Sigmoid colon (tissue), 7 donors: ENCODE measurements at places on chromosomes 5 and 9.

- no peak overlapping the region for H3K4me3 ChIP-seq
- no peaks in the 10 kb centered on the region for H3K4me1 ChIP-seq
- H3K27me3 ChIP-seq = no peaks in the 10 kb centered on the region
- no peak for DNase-seq
Measured at GRCh38 chr9:76519075-76519835, 60.3 kb downstream of the GCNT1 start.

GRCh38 chr5:139880416-139881142 lies 85.0 kb downstream of the PSD2 start:
- no peaks in the 10 kb centered on the region for H3K27me3 ChIP-seq
- H3K36me3 ChIP-seq = no peaks in the 10 kb centered on the region
- peak overlapping the region; percentile 26 for H3K27ac ChIP-seq
- peaks cover 24% of the 10 kb centered on the region for H3K4me1 ChIP-seq

DNA sequence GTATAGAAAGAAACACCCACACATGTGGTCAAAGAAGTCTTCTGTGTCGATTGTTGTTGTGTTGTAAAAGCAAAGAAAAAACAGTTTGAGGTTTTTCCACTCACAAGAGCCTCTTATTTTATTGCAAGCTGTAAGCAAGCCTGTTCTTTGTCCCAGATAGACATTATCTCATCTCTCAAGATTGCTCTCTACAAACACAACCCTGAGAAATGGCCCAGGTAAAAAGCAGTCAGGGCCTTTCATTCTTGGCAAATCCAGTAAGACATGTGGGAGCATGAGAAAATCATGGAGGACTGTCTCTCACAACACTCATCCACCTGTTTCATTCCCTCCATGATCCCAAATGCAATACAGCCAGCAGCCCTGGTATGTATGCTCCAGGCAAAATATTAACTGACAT lies 286.6 kb upstream of the POU5F2 start:
- no peaks in the 10 kb centered on the region for H3K27me3 ChIP-seq
- no peaks in the 10 kb centered on the region for H3K4me1 ChIP-seq
- peaks cover 7% of the 10 kb centered on the region for H3K36me3 ChIP-seq
- no peak overlapping the region for H3K27ac ChIP-seq
- no peak for DNase-seq
- no peak overlapping the region for H3K4me3 ChIP-seq

DNA sequence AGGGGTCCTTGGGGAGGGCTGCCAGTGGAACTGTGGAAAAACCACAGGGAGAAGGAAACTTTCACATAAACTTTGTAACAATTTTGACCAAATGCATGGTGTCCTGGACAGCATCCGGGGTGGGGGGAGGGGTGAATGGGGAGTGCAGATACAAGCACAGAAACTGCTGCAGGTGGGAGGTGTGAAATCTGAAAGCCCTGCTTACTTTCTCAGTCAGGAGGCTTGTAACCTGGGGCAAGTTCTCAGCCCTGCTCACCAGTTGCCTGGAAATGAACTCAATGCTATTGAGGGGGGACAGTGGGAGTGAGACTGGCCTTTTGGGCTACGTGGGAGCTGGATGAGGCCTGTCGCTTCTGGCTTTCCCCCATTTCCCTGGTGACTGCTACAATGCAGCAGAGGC lies 694.5 kb upstream of the ZNF608 start:
- H3K27me3 ChIP-seq = no peaks in the 10 kb centered on the region
- H3K36me3 ChIP-seq = no peaks in the 10 kb centered on the region
- H3K4me3 ChIP-seq = no peak overlapping the region
- H3K27ac ChIP-seq = no peak overlapping the region

- H3K36me3 ChIP-seq = no peaks in the 10 kb centered on the region
- no peak for DNase-seq
- H3K4me3 ChIP-seq = no peak overlapping the region
- peaks cover 31% of the 10 kb centered on the region for H3K4me1 ChIP-seq
- H3K27ac ChIP-seq = no peak overlapping the region
Measured at GRCh38 chr9:20437476-20437875, 184.8 kb downstream of the MLLT3 start.

- no peaks in the 10 kb centered on the region for H3K36me3 ChIP-seq
- H3K4me1 ChIP-seq = no peaks in the 10 kb centered on the region
- no peak overlapping the region for H3K4me3 ChIP-seq
- no peak for DNase-seq
- H3K27me3 ChIP-seq = no peaks in the 10 kb centered on the region
Measured at GRCh38 chr5:74094096-74094781, 468.2 kb downstream of the ARHGEF28 start.

DNA sequence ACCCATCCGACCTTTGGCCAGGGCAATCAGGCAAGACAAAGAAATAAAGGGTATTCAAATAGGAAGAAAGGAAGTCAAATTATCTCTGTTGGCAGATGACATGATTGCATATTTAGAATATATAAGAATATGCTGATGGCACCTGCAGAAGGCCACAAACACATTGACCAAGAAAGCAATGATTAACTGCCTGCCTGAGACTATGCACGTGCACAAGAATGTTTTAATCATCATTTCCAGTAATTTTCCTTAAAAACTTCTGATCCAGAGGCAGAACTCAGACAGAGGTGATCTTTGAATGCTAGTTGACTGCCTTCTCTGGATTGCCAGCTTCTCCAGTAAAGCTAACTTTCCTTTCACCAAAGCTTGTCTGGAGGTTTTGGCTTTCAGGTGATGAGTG lies 260.2 kb downstream of the DTWD2 start:
- DNase-seq = no peak
- no peaks in the 10 kb centered on the region for H3K27me3 ChIP-seq
- no peaks in the 10 kb centered on the region for H3K36me3 ChIP-seq
- H3K4me3 ChIP-seq = no peak overlapping the region
- no peak overlapping the region for H3K27ac ChIP-seq

DNA sequence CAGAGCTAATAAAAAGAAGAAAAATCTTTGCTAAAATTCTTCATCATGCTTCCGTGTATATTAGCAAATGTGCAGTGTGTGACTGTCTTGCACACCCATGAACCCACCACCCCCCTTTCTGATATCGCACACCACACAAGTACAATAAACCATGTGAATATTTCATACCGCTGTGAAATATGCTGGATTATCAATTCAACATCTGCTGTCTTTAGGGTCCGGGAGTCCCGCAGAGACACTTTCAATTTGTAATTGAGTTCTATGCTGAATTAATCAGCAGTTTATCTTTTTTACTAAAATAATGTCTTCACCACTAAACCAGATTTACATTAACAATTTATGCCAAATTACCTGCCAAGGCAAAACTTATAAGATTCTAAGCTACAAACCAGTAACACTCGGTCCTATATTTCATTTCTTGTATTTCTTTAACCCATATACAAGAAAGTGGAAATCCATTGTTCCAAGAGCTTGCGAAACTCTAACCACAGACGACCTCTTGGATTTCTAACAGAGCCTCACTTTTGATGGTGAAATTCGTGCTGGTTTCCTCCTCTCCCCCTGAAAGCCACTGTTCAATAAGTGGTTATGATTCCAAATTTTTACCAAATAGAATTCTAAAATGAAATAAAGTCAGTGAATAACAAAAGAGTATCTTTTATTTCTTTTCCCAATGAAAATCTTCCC lies 44.2 kb downstream of the PSMB7 start:
- H3K27me3 ChIP-seq = no peaks in the 10 kb centered on the region
- H3K4me1 ChIP-seq = no peaks in the 10 kb centered on the region
- no peak overlapping the region for H3K27ac ChIP-seq
- no peak overlapping the region for H3K4me3 ChIP-seq
